Hepatocyte (in vitro differentiated cells): ENCODE measurements at places on chromosomes 2 and 18. TPM values are rescaled to one million over a fixed set of nuclear protein-coding genes. Genes with fewer than 3 reads are reported as not detected.

- DNase-seq = no peak
Measured at GRCh38 chr2:221399183-221399582, 172.9 kb downstream of the EPHA4 start.

GRCh38 chr18:35525795-35526494 lies 28.2 kb upstream of the INO80C start:
- DNase-seq = no peak

- DNase-seq = no peak
Measured at GRCh38 chr2:200367155-200367554, 60.7 kb downstream of the SPATS2L start.

DNA sequence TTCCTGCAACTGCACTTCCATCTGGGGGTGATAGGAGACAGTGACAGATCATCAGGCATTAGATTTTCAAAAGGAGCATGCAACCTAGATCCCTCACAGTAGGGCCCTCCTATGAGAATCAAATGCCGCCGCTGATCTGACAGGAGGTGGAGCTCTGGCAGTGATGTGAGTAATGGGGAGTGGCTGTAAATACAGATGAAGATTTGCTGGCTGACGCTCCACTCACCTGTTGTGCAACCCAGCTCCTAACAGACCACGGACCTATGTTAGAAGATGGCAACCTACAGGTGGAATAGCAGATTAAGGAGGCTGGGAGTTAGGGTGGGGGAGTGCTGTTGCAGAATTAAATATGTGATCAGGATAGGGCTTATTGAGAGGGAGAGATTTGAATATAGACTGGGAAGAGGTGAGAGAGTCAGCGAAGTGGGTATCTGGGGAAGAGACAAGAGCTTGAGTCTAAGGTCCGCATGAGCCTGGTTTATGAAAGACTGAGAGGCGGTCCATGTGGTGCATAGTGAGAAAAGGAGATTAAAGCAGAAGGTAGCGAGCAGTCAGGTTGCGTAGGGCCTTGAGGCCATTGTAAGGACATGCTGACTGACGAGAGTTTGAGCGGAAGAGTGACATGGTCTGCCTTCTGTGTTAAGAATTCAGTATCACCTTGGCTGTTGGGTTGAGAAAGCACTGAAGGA lies 31.3 kb upstream of the TOGARAM2 start:
- DNase-seq = no peak

Gene HSPE1
- 146 and 194 TPM in 2 replicates for total RNA-seq

DNA sequence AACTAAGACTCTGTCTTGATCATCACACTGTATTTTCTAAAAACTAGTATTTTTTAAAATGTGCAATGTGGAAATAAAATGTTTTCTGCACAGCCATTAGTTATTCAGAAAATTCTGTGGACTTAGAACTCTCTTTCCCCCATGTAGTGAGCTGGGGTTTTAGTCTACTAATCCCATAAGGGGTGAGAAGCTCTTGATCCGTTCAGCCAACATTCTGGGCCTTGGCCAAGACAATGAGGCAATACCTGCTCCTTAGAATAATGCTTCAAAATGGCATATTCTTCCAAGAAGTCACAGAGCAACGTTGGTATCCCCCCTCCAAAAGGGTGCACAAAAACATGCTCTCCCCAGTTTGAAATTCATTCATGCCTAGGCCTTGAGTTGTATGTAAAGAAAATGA lies 4.0 kb downstream of the REEP1 start:
- DNase-seq = no peak

DNA sequence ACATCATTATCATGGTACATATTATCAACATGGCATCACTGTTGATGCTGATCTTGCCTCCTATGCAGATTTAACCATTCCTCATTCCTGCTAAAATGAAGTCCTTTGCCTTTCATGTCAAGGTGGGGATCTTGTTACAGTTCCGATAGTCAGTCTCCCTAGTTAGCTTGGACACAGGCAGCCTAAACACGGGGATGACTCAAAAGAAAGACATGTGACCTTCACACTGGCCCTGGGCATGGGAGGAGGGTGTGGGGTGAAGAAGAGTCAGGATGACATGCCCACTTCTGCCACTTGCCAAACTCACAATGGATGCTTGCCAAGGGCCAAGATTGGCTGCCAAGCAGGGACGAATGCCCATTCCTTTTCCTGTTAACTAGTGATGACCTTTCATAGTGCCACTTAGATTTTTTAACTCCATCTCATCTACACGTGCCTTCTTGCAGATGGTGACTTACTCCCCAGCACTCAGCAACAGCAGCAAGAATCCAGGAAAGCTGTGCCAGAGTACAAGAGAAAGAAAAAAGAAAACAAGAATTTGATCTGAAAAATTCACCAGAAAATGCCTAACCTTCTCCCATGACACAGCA lies 13.9 kb upstream of the SLC1A4 start:
- DNase-seq = no peak

- no peak for DNase-seq
Measured at GRCh38 chr18:25876330-25876948, 214.0 kb downstream of the SS18 start.

DNA sequence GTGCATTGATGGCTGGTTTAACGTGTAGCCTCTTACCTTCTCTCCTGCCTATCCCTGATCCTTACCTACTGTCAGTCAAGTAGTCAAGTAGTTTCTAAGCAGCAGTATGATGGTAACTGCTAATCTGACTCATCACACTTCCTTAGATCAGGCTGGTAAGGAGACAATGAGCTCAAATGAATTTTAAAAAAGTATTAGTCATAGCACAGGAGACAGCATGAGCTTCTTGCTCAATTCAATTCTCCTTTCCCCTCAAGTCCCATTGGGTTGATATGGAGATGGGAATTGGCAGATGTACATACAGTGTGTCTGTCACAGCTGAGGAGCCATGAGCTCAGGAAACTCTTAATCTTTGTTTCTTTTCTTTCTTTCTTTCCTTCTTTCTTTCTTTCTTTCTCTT lies 799.7 kb downstream of the LRP1B start:
- DNase-seq = no peak

GRCh38 chr2:27960237-27960912 lies 69.8 kb downstream of the BABAM2 start:
- peak; percentile 6 for DNase-seq

DNA sequence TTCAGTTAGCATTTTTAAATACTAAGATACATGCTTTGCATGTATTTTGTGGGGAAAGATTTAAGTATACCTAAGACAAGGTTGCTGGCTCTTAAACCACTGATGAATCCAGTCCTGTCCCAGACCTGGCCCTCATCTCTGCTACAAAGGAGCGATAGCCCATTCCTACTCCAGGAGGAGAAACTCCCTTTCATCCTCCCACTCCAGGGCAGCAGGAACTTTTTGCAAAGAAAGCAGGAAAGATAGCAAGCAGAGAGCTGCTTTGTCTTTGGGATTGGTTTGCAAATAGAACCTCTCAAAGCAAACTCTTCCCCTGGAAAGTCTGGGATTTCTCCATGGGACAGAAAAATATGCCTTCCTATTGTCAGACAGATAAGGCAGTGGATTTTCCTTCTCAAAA lies 43.6 kb upstream of the COPS8 start:
- DNase-seq = no peak

Gene PFN4
- 0.24 and 1.2 TPM in 2 replicates for total RNA-seq

Gene WDR54
- total RNA-seq = 6.2 and 7.1 TPM in 2 replicates

GRCh38 chr2:71670430-71670795 lies 217.1 kb downstream of the DYSF start:
- DNase-seq = no peak

- DNase-seq = peak; percentile 24
Measured at GRCh38 chr2:207253666-207254345, 88.1 kb upstream of the KLF7 start.

DNA sequence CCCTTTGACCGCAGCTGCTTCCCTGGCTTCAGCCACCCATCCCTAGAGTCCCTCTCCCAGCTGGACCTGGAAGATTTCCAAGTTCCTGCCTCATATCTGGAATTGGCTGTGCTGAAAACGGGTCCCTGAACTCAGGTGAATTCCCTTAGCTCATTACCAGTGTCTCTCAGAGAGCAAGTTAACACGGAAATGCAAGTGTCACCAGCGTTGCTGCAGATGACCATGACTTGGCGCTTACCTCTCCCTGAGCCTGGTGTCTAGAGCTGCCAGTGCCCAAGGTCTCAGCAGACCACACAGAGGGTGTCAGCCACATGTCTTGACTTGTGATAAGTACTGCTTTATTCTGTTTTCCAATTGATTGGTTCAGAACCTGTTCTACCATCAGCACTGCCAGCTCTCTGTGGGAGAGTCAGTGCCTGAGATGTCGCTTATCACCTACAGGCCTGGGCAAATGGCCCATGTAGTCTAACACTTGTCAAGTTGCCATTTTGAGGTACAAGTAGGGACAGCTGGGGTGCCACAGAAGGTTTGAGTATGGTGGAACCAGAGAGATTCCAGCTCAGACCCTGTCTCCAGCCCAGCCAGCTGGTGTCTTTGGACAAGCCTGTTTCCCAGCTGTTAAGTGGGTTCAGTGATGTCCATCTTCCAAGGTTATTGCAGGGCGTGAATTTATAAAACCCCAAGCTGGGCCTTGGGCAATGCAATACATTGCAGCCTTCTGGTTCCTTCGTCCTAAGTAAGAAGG lies 48.7 kb downstream of the LYPD1 start:
- DNase-seq = peak; percentile 32

Gene METAP1D
- total RNA-seq = 2.8 and 5.7 TPM in 2 replicates

DNA sequence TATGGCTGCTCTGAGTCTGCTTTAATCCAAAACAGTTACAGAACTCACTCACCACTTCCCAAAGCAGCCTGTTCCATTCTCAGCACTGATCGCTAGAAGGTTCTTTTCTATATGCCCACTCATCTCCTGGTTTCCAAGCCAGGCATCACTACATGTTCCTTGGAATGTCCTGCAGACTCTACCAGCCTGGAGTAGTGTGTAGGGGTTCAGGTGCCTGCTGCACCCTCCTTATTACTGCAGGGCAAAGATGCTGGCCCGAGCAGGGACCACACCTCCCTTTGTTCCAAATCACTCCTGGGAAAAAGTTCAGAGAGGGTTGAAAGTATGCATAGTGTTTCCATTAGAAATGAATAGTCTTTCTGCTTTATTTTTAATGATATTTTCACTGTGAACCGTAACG lies 196.6 kb downstream of the SH3RF3 start:
- no peak for DNase-seq

DNA sequence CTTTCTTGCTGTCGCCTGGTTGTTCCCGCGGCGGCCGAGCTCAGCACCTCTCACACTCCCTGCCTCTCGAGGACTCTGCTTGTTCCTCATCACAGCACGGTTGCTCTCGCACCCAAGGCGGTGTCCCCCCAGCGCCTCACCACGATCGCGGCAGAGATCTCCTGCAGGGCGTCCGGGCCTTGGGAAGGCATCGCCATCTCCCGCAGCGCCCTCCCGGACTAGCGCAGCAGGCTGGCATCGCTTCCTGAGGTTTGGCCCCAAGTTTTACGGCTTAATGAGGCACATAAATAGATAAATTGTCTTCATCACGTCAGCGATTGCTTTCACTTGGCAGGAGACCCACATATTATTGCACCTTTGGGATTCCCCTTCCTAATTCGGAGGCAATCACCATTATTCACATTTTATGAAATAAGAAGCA lies 125.4 kb downstream of the RGPD3 start:
- no peak for DNase-seq

GRCh38 chr2:163182764-163183354 lies 344.3 kb upstream of the KCNH7 start:
- DNase-seq = peak; percentile 10

Gene NCKAP5
- 4.7 and 5.5 TPM in 2 replicates for total RNA-seq

GRCh38 chr2:158095912-158096311 lies 5.8 kb upstream of the UPP2 start:
- DNase-seq = no peak

DNA sequence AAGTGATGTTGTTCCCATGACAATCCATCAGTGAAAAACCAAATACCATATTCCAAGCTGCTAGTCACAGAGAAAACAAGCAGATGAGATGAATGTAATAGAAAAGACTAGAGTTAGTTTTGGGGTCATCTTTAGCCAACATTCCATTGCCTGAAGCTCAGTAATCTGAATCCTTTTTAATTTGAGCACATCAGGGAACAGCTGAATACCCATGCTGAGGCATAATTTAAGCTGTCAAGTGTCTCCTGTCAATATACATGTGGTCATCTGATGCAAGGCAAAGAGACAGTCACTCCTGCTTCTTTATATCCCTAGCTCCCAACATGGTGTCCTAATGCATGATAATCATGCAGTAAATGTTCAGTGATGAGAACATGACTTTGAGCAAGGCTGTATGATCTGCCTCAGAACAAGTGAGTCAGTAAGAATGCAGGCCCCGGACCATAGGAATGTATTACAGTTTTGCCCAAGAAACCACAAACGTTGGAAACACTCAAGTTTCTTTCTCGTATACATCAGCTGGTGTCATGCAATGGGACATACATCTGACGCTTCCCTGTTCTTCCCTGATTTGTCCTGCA lies 48.0 kb downstream of the CDK15 start:
- peak; percentile 44 for DNase-seq

Gene SH3RF3
- total RNA-seq = 1.9 and 2.1 TPM in 2 replicates

Gene IL37
- not detected in 2 replicates for total RNA-seq

- no peak for DNase-seq
Measured at GRCh38 chr2:63497576-63497975, 90.7 kb downstream of the WDPCP start.

- DNase-seq = no peak
Measured at GRCh38 chr2:216694826-216695217, 527 bp downstream of the IGFBP5 start.

- DNase-seq = no peak
Measured at GRCh38 chr18:12009581-12010140, 28.4 kb downstream of the IMPA2 start.

DNA sequence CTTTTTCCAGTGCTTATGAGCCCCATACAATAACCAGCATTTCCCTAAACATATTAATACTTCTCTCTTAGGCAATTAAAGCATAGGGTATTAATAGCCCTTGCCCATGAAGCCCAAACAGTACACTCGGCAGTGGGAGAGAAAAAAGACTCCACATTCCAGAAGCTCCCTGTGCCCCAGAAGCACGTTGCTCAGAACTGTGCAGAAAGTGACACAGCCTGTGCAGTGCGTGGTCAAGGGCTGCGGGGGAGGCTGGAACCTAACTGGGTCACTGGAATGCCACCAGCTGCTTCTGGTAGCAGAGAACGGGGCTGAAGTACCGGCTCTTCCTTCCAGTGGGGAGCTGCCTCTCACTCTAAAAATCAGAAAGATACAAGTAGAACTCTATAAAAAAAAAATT lies 32.7 kb downstream of the EIPR1 start:
- no peak for DNase-seq

DNA sequence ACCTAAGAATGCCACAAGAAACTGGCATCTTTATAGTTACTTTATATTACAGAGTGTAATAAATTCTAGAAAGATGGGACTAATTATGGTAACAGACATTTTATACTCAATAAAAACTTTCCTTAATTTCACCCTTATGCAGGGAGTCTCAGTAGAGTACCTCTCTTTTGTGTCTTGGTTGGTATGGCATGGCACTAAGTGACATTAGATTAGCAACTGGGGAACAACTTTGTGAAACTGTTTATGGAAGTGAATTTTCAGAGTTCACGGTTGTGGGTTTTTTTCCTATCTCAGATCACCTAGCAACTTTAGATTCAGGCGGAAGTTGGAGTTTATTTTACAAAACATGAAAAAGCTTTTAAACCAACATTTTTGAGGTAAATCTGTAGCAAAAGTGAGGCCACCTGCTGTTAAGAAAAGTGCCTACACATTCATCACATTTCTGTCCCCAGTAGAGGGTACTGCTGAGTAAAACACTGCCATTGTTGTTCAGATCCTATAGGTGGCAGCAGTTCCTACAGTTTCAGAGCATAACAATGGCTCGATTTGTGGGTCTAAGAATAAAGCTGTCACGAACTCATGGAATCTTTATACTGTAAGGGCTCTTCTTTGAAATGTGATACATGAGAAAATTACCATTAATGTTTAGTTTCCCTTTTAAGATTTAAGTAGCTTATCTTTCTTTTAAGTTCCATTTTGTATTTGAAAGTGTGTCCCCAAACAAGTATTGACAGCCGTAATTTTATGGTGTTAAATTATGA lies 117.6 kb downstream of the CAMKMT start:
- peak; percentile 87 for DNase-seq
